ENCODE measurements at places on chromosomes 11 and 22.

DNA sequence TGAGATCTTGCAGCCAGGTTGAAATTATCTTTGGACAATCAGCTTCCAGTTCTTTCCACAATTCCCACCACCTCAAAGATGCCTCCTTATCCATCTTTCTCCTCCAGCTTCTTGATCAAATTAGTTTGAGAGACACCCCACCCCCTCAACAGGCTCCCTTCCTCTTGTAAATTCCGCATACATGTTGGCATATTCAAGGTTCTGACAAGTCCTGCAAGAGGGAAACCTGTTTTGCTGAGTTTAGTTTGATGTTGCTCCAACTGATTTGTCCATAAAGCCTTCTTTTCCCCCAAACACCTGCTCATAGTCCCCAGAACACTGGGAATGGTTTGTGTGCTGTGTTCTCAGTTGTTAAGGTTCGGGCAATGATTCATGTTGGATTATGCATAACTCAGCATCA, 73.6 kb downstream of the MYO18B start:
- no peak for DNase-seq

DNA sequence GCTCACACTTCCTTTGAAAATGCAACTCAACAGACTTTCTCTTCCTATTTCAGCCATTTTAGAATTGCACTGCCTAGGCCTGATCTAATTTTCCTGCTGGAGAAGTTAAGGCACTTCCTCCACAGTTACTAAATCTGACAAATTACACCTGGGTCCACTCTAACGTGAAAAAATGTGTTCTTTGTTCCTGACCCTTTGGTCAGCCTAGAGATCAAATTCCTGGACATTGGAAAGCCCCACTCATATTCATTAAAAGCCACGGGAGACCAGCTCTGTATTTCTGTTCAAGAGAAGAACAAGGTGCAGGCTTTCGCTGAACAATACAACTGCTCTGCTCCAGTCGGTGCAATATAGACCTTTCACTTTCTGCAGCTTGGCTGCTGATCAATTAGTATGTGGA, 96.6 kb downstream of the MPPED2 start:
- DNase-seq, result no peak

DNA sequence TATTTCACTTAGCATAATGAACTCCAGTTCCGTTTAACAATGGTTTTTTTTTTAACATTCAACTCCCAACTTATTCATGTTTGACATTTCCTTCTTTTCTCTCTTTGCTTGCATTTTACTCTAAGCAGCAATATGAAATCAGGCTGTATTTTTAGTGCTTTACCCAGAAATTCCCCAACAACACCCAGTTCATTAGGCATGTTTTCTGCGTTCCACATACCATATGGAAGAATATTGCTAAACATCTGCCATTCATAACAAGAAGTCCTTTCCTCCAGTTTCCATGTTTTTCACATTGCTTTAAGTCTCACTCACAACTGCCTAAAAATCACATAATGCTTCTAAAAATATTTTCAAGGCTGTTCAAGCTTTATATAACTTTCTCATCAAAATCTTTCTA, 45.8 kb downstream of the PLAAT5 start:
- DNase-seq, result no peak

DNA sequence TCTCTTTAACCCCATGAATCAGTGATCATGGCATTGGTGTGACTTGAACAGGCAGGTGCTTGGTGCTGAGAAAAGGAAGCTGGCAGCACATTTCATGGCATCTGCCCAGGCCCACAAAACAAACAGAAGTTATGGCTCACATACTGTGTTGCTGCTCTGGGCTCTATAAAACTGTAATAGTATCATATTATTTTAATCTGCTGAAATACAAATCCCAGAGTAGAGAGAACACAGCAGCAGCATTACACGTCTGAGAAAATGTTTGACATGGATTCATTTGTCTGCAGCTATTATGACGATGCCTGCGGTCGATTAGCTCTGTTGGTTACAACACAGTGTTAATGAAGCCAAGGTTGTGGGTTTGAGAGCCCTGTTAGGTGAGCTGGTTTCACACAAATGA, 80.8 kb downstream of the ALX4 start:
- no peak for DNase-seq

DNA sequence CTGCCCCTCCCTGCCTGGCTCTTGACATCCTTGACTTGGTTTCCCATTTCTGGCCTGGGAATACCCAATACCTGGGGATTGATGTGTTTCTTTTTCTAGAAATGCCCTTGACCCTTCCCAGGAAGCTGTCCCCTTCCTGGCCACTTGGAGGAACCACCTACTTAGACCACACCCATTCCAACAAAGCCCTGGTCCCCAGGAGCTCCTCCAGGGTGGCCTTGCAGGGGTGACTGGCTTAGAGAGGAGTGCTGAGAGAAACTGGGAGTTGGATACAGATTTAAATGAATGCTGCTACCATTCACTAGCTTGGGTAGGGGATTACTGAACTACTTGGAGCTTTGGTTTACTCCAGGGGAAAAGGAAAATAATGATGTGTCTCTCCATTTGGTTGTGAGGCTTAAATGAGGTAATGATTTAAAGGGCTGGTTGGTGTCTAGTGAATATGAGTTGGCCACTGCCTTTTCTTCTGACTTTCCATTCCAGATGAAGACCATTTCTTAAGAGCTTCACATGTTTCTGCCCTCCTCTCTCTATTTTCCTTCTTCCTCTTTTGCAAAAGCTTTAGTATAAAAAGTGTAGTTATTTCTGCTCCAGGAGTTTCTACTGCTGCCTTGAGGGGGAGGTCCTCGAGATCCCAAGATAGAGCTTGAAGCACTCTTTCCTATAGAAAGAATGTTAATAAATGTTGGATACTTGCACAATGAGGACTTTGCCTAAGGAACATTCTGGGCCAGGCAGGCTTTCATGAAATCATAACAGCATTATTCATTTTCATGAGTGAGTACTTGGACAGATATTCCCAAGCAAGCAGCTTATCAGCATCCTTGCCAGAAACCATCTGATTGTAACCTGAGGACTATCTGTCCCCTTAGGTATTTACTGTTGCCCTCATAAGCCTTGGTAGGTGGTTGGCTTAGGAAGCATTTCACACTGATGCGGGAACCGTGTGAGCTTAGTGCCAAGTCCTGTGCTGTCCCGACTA, 22.4 kb downstream of the PANX1 start:
- no peak for DNase-seq
